ENCODE measurements at places on chromosomes 5 and 9. TPM values are rescaled to one million over a fixed set of nuclear protein-coding genes. Genes with fewer than 3 reads are reported as not detected.

CCDC192 gene
- total RNA-seq: not detected

GCNT4 gene
- total RNA-seq: under 0.01 TPM

TMED9 gene
- 261 TPM for total RNA-seq

NPR3 gene
- 5.8 TPM for total RNA-seq

RELL2 gene
- total RNA-seq: 4.1 TPM

MYOZ3 gene
- not detected for total RNA-seq
